Fibroblast of upper back skin (primary cell): ENCODE measurements at places on chromosomes 6 and 20.
A peak's percentile ranks its signal among the peaks of the same experiment; 100 is the strongest.

GRCh38 chr6:28615616-28615954 lies 89.9 kb downstream of the GPX5 start:
- no peak for DNase-seq

DNA sequence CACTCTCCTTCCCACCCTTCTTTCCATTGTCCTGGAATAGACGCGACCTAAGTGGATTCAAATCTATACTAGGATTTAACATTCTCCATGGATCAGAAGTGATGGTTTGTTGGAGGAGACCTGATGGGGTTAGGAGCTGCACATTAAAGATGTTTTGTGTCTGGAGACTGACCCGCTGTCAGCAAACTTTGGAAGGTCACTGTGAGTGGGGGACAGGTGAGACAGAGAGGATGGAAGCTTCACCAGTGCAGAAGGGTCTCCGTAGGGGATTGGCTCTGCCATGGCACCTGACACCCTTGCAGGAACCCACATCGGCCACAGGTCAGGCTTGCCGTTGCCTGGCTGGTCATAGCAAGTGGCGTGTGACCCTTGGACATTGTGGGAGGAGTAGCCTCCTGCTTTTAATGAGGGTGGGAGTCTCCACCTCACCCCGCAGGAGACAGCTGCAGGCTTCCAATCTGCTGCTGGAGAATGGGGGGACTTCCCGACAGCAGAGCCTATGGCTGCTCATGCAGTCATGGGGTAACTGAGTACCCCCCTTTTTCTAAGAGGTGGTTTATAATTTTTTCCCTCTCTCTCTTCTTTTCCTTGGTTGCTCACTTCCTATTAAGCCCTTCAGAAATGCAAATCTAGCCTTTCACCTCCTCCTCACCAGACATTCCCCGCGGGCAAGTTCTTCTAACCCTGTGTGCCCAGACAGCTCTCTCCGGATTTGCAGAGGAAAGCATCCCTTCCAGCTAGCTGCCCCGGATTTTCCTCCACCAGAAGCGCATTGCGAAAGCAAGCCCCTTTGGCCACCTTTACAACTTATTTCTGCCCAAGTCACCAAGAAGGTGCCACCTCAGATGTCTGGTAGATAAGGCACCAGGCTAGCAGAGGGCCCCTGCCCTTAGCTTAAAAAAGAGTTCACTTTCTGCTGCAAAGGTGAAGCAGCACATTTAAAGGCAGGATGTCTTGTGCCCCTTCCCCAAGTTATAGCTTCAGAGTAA lies 53.5 kb downstream of the DACT2 start:
- no peak for DNase-seq

DNA sequence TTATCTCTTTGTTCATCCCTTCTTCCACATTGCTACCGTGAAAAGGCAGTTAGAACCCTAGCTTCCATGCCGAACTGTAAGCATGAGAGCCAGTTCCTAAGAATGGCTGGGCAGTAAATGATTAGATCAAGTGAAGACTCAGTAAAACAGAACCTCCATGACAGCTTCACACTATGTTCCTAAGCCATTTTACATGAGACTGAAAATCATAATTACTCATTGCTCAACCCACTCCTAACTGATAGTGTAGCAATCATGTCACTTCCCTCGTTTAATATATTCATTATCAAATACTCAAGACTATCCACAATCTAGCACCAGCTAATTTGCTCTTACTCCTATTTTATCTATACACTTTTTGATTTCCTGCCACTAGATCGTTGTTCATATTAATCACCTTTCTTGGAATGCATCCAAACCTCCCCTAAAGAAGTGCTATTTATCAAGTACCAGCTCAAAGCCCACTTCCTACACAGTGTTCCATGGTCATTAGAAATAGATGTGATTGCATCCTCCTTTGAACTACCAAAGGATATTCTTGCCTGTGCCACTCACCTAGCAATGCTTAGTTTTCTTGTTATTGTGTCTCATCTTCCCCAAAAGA lies 6.0 kb downstream of the TMEM30A start:
- DNase-seq, result no peak

- no peak for DNase-seq
Measured at GRCh38 chr6:167212713-167213005, 54.9 kb upstream of the GPR31 start.

- DNase-seq, result peak; percentile 26
Measured at GRCh38 chr6:143061597-143062385, 1.1 kb downstream of the AIG1 start.

DNA sequence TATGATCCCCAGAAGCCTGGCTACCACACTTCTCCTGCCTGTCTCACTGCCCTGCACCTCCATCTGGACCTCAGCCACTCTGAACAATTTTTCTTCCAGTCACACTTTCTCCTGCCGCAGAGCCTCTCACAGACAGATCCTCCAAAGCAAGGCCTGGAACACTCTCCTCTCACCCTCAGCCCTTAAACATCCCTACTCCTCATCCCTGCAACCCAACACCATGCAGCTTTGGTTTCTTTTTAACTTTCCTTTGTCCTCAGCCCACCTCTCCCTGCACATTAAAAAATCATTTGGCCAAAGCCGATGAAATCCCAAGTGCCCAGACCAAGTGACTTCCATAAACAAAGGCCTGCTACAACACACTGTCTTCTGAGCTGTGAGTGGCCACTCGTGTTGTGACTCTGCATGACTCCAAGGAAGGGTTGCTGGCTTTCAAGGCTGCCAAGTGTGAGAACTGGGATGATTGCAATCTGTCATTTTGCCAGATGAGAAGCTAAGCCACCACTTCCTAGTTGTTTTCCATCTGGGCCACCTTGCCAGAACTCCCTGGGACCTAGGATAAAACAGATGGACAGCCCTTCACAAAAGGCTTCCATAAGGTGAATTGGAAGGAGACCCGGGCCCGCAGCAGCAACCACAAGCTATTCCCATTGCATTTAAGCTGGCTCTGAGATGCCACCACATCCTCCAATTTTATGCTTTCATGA lies 144.4 kb upstream of the SSTR4 start:
- no peak for DNase-seq

DNA sequence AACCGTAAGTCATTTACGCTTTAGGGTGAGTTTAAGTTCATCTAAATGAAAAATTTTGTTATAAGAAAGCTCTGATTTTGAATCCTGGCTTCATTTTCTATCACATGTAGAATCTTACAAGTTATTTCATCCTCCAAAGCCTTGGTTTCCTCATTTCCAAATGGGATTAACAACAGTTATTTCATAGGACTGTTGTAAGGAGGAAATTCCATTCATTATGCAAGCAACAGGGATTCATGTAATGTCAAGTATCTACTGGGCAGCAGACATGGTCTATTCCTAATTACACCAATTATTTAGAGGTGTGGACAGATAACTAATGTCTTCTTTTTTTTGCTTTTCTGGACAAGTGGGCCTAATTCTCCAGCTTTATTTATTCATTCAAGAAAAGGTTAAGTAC lies 154.0 kb downstream of the PDSS2 start:
- DNase-seq, result peak; percentile 24
